Stimulated activated CD8-positive, alpha-beta memory T cell treated with anti-CD3 and anti-CD28 coated beads, Interleukin-2, amount 100 ng/mL, for 48 hours (primary cell): ENCODE measurements at places on chromosomes 6 and 20.

- DNase-seq = peak; percentile 5
Measured at GRCh38 chr20:8454137-8454712, 322.2 kb downstream of the PLCB1 start.

GRCh38 chr6:123771126-123771525, 32.5 kb upstream of the NKAIN2 start:
- no peak for DNase-seq

DNA sequence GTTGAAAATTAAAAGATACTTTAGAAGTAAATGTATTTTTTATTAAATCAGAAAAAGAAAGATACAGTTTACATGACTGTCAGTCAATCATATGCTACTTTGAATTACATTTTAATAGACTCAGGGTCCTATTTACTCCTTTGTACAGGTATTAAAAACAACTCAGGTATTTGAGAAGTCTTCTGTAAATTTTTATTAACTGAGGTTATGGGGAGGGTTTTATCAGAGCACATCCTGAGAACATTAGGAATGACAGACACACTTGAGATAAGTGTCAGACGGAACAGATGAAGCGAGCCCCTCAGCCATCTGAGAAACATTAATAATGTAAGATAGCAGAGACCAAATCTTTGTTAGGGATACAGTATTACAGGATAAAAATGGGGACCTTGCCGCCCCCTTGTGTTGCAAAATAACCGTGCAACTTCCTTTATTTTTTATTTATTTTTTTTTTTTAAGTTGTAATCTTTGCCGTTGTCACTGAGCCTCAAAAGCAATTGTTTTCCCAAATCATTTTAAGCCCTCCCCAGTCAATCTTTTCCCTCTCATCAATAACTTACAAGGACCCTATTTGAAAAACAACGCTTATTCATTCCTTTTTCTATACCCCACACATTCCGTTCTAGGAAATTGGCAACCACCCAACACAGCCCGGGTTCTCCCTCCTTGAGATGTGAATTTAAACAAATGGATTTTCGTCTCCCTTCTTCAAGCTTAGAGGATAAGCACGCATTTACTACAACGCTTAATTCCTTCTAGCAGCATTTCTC, 126.7 kb downstream of the BCAS1 start:
- no peak for DNase-seq

GRCh38 chr20:60240986-60241385, 282.8 kb downstream of the CDH26 start:
- no peak for DNase-seq

- DNase-seq = no peak
Measured at GRCh38 chr6:160041608-160042007, 72.7 kb downstream of the IGF2R start.

DNA sequence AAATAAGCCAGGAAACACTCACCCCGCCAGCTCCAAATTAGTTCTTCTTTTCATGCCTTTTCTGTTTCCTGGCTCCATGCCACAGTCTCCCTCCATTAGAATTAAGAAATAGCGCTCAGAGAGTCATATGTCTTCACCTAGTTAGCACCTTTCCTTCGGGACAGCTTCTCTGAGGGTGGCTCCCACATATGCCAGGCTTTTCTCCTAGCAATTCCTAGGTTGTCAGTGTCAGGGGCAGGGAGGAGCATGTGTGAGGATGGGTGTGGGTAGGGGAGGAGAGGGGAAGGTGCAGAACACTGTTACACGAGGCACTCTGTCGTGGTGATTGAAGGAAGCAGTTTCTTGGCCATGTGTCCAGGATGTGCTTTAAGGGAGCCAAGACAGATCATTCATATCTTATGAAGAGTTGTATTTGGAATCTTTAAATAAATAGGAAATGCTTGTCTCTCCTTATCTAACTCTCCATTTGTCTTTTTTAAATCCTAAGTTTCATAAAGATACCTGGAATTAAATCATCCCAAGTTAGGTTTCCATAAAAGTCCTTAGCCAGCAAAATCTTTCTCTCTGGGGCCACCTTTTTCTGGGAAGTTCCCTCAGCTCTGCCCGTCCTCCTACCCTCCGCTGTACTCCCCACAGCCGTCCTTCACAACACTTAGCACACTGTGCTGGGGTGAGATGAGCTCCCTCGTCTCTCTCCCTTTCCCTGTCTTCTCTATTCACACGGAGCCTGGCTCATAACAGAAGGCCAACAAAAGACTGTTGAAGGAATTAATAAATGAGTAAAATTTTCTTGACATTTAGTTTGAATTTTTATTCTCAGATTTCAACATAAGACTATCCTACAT, 361.0 kb downstream of the CD83 start:
- DNase-seq = no peak

GRCh38 chr6:144073024-144073423, 22.3 kb downstream of the SF3B5 start:
- DNase-seq = no peak

- DNase-seq = no peak
Measured at GRCh38 chr6:149200282-149200945, 117.1 kb upstream of the TAB2 start.

GRCh38 chr6:90151576-90152422, 144.8 kb downstream of the BACH2 start:
- no peak for DNase-seq

- DNase-seq = no peak
Measured at GRCh38 chr20:8020314-8021079, 936 bp upstream of the TMX4 start.

DNA sequence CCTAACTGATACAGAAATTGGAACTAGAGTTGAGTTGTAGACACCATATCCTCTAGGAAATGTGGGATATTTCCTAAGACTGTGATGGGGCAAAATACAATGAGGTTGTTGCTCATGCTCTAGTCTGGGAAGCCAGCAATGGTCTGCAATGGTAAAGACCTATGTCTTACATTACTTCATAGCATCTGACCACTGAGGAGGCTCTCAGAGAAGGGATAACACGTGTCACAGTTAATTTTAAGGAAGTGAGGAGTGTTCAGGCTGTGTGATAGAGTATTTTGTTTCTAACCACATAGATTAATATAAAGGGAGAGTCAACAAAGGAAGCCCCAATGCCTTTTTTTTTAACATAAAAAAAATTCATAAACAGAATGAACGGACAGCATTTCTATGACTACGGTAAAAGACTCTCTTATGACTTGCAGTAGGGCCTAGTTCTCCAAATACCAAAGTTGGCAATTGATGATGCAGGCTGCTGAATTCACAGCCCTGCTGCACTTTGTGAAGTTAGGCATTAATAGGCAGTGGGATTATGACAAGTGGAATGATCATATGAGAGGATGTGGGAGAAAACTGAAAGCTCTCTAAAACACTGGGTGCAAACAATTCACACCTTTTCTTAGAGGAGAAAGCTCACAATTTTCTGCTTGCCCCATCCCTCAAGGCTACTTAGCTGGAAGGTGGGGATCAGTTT, 13.7 kb downstream of the KCNS1 start:
- no peak for DNase-seq

GRCh38 chr6:13813621-13814175, 659 bp downstream of the MCUR1 start:
- peak; percentile 7 for DNase-seq

GRCh38 chr20:16399801-16400200, 173.4 kb downstream of the KIF16B start:
- DNase-seq = no peak

GRCh38 chr6:82013561-82014530, 233.7 kb downstream of the IBTK start:
- no peak for DNase-seq

GRCh38 chr6:125780540-125781313, 10.0 kb upstream of the NCOA7 start:
- peak; percentile 16 for DNase-seq

DNA sequence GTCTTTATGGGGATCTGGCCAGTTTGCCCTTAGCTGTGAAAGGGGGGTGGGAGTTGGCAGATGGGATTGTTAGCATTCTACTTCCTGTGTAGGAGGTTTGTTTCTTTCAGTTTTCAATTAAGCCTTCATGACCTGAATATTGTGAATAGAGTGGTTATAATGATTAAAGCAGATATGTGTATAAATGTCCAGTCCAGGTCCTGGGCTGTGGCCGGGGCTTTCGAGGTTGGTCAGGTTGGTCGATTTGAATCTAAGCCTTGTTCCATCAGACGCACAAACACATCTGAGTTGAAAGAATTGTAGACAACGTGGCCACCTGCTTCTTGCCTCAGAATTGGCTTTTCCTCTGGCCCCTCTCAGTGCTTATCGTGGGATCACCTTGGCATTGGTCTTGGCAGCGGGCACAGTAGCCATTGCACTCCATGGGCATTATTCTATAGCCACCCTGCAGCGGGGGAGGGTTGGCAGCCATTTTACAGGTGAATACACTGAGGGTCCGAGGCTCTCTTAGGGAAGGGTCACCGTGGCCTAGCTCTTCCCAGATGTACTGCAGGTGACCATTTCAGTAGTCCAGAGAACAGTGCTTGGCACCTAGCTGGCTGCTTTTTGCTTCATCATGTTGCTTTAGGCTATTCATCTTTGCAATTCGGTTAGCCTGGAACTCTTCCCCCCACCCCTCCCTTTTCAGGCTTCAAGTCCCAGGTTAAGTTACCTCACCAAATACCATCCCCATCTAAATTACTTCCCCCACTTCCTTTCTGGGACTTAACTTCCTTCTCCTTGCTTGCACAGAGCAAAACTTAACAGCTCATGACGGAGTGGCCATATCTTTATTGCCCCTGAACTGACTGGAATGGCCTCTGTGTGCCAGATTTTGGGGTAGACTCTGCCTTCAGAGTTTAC, 1.1 kb downstream of the RNF114 start:
- DNase-seq = no peak
